ENCODE measurements at places on chromosomes 2 and 18.

DNA sequence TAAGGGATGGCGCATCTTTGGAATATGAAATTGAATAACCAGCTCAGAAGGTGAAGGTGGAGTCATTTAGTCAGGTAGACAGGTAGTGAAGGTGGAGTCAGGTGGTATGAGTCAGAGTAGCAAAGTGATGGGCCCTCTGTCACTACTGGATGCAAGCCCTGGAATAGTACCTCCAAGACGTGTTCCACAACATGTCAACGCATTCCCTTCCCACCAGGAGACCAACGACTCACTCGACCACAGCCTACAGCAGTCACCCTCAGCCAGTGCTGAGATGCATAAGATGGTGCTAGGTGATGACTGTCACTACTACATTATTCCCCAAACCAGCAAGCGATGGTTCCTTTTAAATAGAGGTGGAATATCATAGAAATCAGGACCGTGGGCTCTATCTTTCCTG is 6.8 kb downstream of the CPLX4 start:
- no peak for DNase-seq

GRCh38 chr2:205311201-205311600 is 371.1 kb upstream of the NRP2 start:
- no peak for DNase-seq

GRCh38 chr2:215567504-215567903 is 131.6 kb upstream of the FN1 start:
- no peak for DNase-seq

- no peak for DNase-seq
These were observed 218.8 kb upstream of the ID2 start for GRCh38 chr2:8462899-8463648.

- no peak for DNase-seq
These were observed 104.2 kb upstream of the SPRED2 start for GRCh38 chr2:65536596-65536995.

GRCh38 chr18:79965119-79965902 is 868 bp downstream of the HSBP1L1 start:
- DNase-seq = no peak

- DNase-seq = no peak
These were observed 10.3 kb downstream of the MMADHC start for GRCh38 chr2:149577269-149577668.

- no peak for DNase-seq
These were observed 80.3 kb downstream of the FTCDNL1 start for GRCh38 chr2:199770716-199771115.

DNA sequence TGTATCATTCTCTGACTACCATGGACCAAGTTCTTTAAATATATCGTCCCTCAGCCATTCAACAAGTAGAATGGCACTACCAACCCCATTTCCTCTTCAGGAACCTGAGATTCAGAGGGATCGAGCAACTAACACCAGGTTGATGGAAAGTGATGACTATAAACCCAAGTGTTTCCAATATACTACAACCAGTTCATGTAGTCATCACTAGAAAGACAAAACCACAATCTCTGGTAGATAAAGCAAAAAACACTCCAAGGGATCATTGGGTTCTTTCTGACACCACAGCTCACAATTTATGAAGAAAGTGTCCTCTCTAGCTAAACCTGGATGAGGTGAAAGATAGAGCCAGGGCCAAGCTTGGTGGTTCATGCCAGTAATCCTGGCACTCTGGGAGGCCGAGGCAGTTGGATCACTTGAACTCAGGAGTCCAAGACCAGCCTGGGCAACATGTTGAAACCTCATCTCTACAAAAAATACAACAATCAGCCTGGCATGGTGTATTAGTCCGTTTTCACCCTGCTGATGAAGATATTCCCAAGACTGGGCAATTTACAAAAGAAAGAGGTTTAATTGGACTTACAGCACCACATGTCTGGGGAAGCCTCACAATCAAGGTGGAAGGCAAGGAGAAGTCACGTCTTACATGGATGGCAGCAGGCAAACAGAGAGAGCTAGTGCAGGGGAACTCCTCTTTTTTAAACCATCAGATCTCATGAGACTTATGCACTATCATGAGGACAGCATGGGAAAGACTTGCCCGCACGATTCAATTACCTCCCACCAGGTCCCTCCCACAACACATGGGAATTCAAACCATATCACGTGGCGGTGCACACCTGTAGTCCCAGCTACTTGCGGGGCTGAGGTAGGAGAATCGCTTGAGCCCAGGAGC is 2.2 kb downstream of the CD226 start:
- DNase-seq = no peak

DNA sequence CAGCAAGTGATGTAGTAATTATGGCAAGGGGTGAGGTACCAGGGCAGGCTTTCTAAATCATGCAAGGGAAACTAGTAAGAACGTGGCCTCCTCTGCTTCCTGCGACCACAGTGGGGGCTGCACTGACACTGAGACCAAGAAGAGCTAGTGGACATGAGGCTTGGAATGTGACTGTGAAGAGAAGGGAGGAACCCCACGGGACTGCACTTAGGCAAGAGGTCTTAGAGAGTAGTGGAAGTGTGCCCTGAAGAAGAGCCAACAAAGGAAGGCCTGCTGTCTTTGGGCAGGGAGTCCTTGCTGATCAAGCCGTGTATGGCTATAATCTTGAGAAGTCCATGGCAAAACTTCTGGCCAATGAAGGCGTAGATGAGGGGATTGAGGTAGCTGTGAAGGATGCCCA is 8.9 kb upstream of the RUFY4 start:
- no peak for DNase-seq

GRCh38 chr2:140363131-140363530 is 1582.9 kb upstream of the NXPH2 start:
- no peak for DNase-seq

DNA sequence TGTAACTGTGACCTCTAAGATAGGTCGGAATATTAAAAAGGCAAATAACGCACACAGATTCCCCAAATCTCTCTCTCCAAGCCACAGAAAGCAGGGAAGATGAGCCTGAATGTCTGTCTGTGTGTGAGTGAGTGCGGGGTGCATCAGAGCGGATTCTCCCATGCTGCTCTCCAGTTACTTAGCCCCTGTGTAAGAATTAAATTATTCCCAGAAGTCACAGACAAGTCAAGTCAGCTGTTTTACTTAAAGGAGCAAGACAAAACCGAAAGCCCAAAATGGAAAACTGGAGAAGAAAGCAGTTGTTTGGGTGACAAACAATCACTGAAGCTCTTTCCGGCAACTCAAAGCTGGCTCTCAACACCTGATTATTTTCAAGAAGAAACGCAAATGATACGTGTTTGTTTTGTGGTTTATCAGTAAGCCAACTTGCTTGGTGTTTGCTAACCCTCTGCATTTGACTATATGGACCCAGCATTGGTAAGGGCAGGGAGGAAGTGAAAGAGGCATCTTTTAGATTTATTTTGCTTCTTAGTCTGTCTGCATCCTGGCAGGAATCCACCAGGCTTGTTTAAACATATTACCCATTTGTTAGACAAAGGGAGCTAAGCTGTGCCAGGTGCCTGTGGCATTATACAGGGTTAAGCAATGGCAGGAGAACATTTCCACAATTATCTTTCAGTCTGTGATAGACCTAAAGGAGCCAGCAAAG is 121.5 kb upstream of the CREB1 start:
- no peak for DNase-seq

GRCh38 chr18:75880925-75881504 is 453.5 kb upstream of the SMIM21 start:
- no peak for DNase-seq

DNA sequence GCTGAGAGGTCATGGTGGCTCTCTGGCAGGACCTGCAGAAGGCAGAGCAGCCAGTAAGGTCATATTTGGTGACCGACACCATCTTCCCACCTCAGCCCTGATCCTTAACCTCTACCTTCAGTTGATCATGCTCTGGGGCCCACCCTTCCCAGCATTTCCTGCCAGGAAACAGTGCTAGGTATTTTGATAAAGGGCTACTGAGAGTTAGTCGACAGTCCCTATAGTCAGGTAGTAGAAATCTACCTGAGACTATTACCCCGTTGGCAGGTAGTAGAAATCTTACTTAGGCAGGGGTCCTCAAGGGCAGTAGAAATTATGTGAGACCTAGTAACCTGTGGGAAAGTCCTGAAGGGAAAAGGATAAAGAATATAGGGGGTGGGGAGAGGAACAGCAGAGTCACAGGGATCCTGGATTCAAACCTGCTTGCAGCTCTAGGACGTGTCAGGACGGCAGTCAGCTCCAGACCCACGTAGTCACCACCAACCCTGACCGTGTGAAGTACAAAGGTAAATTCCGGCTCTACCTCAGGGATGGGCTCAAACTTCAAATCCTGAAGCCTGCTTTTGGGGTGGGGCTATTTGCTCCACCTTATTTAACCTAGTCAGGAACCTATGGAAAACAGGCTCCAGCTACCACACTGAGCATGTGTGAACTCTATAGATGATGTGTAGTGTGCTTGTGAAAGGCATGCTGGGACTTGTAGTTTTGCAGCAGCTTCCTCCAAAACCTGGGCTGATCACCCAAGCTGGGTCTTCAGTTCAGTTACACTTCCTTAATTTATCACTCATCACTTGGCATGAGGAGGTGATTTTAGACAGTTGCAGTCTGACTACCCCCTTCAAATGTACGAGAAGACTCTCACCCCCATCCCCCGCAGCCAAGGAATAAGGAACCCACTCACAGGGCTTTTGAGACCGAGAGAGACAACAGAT is at the start of gene DQX1:
TSS of gene DQX1 (minus strand) at position 515 of the 932 bp plus-strand sequence. CDS start at position 13, 502 bp downstream.
- no peak for DNase-seq
